ENCODE measurements at places on chromosomes 11 and 22.

DNA sequence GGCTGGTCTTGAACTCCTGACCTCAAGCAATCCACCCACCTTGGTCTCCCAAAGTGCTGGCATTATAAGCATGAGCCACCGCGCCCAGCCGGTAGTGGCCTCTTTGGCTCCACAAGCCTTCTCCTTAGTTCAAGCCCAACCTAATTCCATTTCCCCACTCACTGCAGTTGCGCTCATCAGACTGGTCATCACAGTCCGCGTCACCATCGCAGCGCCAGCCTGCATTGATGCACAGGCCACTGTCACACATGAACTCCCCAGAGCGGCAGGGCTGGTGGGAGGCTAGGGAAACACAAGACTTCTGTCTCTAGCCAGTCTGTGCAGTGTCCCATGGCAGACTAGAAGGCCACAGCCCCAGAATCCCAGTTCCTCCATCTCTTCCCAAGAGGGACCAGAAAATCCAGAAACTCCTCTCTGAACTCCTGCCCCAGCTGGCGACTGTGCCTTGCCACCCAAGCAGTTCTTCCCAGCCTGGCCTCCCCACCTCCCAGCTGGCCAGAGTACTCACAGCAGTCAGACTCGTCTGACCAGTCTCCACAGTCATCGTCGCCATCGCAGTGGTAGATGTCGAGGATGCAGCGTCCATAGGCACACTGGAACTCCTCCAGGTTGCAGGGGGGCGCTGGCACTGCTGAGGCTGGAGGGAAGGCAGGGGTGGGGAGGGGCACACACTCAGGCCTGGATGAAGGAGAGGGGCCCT, 19.8 kb downstream of the LRP4 start:
- no peak for DNase-seq

DNA sequence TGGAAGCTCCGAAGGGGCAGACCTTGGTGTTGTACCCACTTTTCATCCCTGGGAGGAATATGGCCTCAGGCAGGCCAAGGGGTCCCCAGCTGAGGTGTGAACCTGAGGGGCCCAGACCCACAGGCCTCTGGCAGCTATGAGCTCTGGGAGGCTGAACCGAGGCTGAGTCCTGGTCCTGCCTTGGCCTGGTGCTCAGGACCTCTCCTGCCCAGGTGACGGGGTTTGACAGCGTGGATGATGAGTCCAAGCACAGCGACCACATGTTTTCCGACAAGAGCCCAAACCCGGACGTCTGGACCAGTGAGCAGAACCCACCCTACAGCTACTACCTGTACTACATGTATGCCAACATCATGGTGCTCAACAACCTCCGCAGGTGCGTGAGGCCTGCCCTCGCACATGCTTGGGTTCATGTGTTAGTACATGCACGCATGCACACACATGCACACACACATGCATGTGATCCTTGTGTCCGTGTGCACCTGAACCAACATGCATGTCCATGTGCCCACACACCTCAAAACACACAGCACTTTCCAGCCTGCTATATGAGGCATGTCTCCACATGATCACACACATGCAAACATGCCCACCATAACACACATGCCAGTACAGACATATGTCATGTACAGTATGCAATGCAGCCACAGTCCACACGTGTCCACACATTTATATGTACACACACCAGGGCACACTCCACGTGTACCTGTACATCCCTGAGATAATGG, 40.9 kb downstream of the RNF141 start:
- DNase-seq = no peak

DNA sequence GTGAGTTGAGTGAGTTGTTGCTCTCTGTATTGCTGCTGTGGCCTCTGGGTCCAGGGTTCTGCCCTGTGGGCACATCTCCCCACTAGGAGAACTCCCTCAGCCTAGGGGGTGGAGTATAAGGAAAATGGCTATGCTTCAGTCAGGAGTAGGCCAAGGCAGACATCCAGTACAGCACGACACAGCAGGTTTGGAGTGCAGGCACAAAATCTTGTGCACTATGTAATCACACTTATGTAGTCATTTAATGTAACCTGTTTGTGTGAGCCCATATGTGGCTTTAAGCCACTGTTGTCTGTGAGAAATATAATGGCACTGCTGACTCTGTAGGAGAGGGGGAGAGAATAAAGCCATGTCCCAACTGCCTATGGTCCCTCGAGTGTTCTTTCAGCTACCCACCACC, 90.1 kb downstream of the CCDC83 start:
- no peak for DNase-seq

DNA sequence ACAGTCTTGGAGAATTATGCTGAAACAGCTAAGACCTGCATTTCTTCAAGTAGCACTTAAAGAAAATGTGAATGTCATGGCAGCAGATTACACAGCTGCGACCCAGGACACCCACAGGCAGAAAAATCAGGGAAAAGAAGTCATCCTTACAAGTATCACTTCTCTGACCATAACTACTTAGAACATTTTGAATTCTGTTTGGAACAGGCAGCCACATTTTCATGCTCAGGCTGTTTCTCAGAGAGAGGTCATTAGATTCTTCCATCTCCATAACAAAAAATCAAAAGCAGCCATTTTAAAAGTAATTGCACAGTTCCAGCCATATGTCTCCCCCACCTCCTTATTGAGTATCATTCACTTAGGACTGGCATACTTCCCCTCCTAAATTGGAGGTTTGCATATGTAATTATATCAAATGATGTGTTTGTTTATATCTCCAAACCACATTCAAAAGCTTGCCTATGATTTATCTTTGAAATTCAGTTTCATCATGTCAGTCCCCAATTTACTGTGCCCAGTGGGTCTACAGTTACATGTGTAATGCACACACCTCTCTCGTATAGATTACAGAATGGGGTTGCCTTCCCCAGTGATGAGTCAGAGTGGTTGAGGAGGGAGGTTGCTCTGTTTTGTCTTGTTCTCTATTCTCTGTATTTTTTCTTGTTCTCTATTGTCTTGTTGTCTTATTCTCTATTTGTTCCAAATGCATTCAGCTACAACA, 276.5 kb upstream of the MTNR1B start:
- DNase-seq = no peak

DNA sequence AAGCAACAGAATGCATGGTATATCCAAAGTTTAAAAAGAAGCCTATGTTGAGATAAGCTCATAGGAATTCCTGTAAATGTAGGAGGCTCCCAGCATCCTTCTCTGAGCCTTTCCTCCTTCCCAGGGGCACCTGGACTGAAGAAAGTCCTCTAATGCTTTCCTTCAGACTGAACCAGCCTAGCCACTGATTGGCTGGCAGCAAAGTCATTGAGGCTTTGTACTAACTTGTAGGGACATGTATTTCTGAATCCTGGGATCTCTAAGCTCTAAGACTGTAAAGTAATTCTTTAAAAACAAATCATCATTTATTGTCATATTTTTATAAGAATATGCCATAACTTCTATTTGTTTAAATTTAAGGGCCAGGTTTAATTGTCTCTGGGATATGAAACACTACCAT, 23.9 kb upstream of the PANX1 start:
- no peak for DNase-seq

- DNase-seq = no peak
These were observed 376.0 kb downstream of the CADM1 start for GRCh38 chr11:115128226-115128625.

DNA sequence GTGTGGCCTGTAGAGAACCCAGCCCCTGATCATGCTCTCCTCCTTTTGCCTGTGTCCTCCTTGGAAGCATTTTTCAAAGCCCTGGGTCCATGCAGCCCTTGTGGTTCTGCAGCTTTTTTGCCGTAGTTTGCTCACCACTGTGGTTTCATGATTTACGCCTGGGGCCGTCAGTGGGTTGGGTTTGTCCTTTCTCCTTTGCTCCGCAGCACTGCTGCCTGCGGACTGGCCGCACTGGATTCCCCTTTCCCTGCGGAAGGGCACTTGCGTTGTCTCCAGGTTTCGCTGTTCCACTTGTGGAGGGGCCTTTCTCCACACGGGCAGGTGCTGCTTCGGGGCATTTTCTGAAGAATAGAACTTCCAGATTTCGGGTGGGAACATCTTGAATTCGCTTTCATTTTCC, 1260.9 kb downstream of the BRD1 start:
- no peak for DNase-seq

DNA sequence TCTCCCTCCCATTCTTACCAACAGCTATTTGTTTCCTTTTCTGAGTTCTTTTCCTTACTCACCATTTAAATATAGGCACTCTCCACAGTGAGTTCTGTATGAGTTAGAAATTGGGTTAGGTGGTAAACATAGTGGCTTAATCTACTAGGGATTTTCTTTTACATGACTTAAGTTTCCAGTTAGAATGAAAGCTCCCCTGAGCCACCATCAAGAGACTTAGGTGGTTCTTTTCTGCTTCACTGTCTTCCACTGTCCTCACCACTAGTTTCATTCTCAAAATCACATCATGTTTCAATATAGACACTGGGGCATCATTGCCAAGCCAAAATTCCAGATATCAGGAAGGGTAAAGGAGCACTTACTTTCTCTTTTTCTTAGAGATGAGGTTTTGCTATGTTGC, 9.0 kb upstream of the REXO2 start:
- no peak for DNase-seq

- DNase-seq = no peak
These were observed 274.6 kb downstream of the BUD13 start for GRCh38 chr11:116498161-116498560.

- DNase-seq = no peak
These were observed 909 bp upstream of the OR5B21 start for GRCh38 chr11:58508814-58509213.

- no peak for DNase-seq
These were observed 748.5 kb downstream of the BRD1 start for GRCh38 chr22:49079027-49079725.

- DNase-seq = no peak
These were observed 37.6 kb downstream of the GAB4 start for GRCh38 chr22:16970446-16970845.

DNA sequence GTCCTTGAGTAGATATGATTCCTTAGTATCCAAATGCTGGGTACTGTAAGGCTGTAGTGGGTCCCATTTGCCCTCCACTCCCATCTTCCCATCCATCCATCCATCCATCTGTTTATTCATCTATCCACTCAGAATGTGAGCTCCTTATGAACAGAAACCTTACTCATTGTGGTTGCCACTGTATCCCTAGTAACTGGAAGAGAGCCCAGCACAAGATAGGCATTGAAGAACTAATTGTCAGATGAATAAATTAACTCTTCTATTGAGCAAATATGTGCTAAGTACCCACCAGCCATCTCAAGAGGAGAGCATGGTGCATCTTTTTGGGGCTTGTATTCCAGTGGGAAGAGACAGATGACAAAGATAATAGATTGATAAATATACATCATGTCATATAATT, 86.4 kb upstream of the SEZ6L start:
- no peak for DNase-seq

- DNase-seq = no peak
These were observed 89.5 kb downstream of the KCNQ1 start for GRCh38 chr11:2534134-2534956.

DNA sequence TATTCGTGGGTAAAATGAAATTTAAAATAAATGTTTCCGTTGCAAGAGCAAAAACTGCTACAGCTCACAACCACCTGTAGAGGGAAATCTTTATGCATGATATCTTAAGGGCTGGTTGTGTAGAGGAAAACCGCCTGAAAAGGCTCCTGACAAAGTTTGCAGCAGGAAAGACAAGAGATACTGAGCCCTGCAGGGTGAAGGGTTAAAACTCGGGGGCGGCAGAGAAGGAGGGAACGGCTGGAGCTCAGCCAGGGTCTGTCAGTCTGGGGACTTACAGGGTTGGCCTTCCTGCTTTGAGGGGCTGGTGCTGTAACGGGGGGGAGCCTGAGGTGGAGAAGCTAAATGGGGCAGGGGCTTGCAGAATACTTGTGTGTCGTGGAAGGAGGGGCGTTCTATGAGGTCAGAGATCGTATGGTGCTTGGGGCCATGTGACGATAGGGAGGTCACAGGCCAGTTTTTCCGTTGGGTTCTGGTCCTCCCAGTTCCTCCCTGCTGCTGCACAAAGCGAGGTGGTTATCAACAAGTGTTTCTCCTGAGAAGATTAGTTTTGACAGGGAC, 122.9 kb upstream of the HSD17B12 start:
- DNase-seq = no peak

- no peak for DNase-seq
These were observed 105.8 kb downstream of the GAB2 start for GRCh38 chr11:78311702-78312371.

GRCh38 chr11:133842730-133843129, 2.6 kb downstream of the SPATA19 start:
- DNase-seq = no peak

DNA sequence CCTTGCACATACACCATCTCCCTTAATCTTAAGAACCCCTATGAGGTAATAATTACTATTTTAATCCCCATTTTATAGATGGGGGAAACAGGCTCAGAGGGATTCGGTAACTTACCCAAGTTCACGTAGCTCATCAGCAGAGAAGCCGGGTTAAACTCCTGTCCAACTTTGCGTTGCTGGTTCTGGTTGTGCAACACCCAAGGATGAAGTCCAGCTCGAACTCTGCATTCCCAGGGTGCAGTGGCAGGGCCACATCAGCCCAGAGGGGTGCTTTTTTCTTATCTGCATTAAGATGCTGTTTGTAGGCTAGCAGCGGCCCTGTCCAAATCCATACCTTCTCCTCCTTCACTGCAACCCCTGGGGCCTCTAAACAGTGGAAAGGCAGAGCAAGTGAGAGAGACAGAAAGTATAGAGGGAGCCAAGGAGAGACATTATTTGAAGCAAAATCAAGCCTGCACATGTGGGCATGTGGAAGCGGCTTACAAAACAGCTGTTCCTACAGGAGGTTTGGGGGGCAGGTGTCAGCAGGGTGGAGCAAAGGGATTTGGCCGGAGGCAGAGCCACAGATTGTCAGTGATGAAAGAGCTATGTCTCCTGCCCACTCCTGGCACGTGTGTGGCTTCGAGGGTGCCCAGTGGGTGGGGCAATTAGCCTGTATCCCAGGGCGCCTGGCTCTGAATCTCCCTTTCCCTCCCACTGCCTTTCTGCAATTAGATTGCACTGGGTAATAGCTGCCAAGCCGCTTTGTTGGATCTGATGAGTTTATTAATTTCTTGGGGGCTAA, 129.5 kb upstream of the TBCEL start:
- no peak for DNase-seq

- DNase-seq = no peak
These were observed 34.6 kb downstream of the APOL5 start for GRCh38 chr22:35752006-35752862.

- DNase-seq = peak; percentile 24
These were observed 103.2 kb downstream of the ZBTB16 start for GRCh38 chr11:114162719-114163123.
